Transverse colon (tissue), 4 donors: ENCODE measurements at places on chromosomes 13 and 19. TPM values are rescaled to one million over a fixed set of nuclear protein-coding genes. Genes with fewer than 3 reads are reported as not detected.

DNA sequence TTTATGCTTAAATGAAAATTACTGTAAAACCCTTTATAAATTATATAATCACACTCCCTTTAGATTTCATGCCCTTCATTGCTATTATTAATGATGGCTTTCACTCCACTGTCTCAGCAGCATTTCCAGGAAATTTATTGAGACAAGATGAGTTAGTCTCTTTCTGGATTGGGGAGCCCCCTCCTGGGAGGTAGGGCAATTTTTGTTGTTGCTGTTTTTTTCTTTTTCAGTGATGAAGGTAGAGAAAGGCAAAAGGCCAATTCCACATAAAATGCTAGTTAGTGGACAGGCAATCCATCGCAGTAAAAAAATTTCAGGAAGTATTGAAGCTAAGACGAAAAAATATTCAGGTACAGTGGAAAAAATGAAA lies 80.2 kb downstream of the TEX26 start:
- no peaks in the 10 kb centered on the region for H3K36me3 ChIP-seq
- no peak overlapping the region for H3K4me3 ChIP-seq
- no peak overlapping the region for H3K27ac ChIP-seq
- H3K27me3 ChIP-seq, result no peaks in the 10 kb centered on the region
- H3K4me1 ChIP-seq, result peaks cover 2% of the 10 kb centered on the region

The UBE2L5 gene
- total RNA-seq, result not detected

The FGF9 gene
- not detected for total RNA-seq

The PODNL1 gene
- 15.3 TPM for total RNA-seq

GRCh38 chr13:24252136-24252535 lies 57.2 kb upstream of the C1QTNF9 start:
- H3K4me1 ChIP-seq, result peaks cover 8% of the 10 kb centered on the region
- H3K4me3 ChIP-seq, result no peak overlapping the region
- peak overlapping the region; percentile 26 for H3K27ac ChIP-seq
- no peak for DNase-seq
- H3K36me3 ChIP-seq, result no peaks in the 10 kb centered on the region

The SGCG gene
- not detected for total RNA-seq

DNA sequence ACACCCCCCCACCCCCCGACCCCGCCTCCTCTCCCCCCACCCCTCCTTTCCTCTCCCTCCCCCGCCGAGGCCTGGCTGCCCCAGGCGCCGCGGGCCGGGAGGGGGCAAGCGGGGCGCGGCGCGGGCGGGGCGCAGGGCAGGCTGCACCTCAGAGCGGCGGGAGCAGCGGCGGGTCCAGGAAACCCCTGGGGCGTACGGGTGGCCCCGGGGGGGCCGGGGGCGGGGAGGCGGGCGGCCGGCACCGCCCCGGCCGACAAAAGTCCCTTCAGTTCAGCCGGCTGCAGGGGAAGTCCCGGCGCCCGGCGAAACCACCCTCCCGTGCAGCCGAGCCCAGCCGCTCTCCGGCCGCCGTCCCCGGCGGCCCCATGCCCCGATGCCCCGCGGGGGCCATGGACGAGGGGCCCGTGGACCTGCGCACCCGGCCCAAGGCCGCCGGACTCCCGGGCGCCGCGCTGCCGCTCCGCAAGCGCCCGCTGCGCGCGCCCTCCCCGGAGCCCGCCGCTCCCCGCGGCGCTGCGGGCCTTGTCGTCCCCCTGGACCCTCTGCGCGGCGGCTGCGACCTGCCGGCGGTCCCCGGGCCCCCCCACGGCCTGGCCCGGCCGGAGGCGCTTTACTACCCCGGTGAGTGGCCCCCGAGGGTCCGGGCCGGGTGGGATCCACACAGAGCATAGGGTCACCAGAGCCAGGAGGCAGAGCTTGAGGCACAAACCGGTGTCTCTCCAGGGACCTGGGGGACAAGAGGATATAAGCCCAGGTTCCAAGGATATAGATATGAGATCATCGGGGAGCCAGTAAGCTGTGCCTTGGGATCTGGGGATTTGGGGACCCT lies at the start of gene BCL3:
Gene BCL3 (plus strand): TSS at position 283 of the 829 bp plus-strand sequence. CDS start 83 bp downstream, at position 366.
- H3K27me3 ChIP-seq, result no peaks in the 10 kb centered on the region
- H3K27ac ChIP-seq, result peak within 1 kb of the TSS; percentile 96
- H3K36me3 ChIP-seq, result peaks cover 6% of the 10 kb centered on the region
- DNase-seq, result peak; percentile 90
- peak within 1 kb of the TSS; percentile 77 for H3K4me3 ChIP-seq

The FUT1 gene
- total RNA-seq, result 0.27 TPM

DNA sequence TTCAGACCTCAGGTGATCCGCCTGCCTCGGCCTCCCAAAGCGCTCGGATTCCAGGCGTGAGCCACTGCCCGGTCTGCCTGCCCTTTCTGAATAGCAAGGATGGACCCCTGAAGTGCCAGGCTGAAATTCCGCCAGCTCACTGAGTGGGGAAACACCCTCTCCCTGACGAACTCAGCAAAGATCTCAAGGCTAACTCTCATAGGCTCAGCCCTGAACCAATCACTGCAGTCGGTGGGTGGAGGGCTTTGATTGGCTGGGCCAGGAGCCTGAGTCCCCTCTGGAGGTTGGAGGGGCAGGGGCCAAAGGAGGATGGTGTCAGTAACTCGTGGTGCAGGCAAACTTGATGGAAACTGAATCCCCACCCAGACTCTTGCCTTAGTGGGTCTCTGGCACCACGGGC lies 11.2 kb upstream of the COMP start:
- H3K27me3 ChIP-seq, result peaks cover 26% of the 10 kb centered on the region
- no peak overlapping the region for H3K4me3 ChIP-seq
- H3K36me3 ChIP-seq, result no peaks in the 10 kb centered on the region
- no peaks in the 10 kb centered on the region for H3K4me1 ChIP-seq
- DNase-seq, result no peak

The CCDC122 gene
- 0.60 TPM for total RNA-seq

GRCh38 chr13:99311748-99312492 lies 4.7 kb upstream of the GPR183 start:
- H3K4me3 ChIP-seq, result no peak overlapping the region
- H3K27me3 ChIP-seq, result no peaks in the 10 kb centered on the region
- H3K4me1 ChIP-seq, result peaks cover 35% of the 10 kb centered on the region

GRCh38 chr13:33101835-33102234 lies 85.6 kb downstream of the KL start:
- no peaks in the 10 kb centered on the region for H3K27me3 ChIP-seq
- H3K4me1 ChIP-seq, result peaks cover 2% of the 10 kb centered on the region
- peaks cover 11% of the 10 kb centered on the region for H3K36me3 ChIP-seq
- DNase-seq, result no peak
- H3K27ac ChIP-seq, result no peak overlapping the region
- no peak overlapping the region for H3K4me3 ChIP-seq

DNA sequence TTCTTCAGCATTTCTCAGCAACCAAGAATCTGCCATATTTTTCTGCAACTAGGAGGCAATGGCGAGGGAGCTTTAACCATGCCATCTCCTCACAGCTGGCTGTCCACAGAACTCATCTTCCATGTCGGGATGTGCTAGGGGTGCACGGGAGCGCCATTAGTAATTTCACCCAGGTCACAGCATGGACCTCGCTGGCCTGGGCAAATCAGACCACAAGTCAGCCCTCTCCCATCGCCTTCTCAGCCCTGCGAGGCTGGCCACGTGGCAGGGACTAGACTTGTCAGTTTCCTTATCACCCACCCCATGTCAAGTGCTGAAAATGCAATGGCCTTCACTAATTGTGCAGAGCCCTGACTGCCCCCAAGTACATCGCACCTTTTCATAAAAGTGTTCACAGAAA lies 15.7 kb downstream of the COL4A1 start:
- no peak for DNase-seq
- no peaks in the 10 kb centered on the region for H3K4me1 ChIP-seq
- no peaks in the 10 kb centered on the region for H3K27me3 ChIP-seq
- H3K27ac ChIP-seq, result peak overlapping the region; percentile 70

DNA sequence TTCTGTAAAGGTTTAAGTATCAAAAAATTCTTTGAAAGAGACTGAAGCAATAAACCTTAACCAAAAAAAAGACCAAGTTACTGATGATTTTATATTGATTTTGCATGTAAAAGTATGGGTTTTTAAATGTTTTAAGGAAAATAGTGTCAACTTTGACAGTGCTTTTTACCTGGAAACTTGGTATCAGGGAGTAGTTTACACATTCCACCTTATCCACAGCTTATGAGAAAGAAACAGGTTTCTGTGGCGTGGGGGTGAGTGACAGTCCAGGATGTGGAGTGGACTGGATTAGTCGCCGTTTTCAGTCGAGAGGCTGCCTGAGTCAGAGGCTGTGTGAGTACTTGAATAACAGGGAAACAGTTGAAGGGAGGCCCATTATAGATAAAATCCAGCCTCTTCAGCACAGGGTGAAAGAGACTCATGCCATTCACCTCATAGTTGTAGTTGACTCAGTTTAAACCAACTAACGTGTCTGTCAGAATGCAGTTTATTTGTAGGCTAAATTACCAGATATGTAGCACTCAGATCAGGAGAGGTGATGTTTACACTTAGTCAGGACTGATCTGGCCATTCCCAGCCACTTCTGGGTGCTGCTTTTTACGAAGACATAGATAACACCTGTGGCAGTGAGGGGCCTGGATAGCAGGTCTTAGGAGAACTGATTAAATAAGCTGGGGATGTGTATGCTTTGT lies 595 bp upstream of the GPR183 start:
- peaks cover 27% of the 10 kb centered on the region for H3K4me1 ChIP-seq
- no peaks in the 10 kb centered on the region for H3K36me3 ChIP-seq
- peak; percentile 41 for DNase-seq
- H3K27ac ChIP-seq, result peak overlapping the region; percentile 36
- H3K27me3 ChIP-seq, result no peaks in the 10 kb centered on the region

The DLL3 gene
- total RNA-seq, result not detected

DNA sequence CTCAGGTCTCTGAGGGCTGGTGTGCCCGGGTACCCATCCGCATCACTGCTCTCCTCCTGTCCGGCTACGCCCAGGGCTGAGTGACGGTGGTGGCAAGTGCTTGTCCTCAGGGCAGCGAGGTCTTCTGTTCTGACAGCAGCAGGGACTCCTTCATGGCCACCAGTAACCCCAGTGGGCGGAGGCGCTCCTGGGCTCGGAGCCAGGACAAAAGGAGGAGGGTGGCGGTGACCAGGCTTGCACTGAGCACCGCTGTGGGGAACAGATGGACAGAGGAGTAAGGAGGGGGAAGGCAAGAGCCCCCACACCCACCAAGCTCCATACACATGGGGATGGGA lies 5.8 kb downstream of the CD320 start:
- no peaks in the 10 kb centered on the region for H3K36me3 ChIP-seq
- no peak for DNase-seq
- H3K4me1 ChIP-seq, result peaks cover 4% of the 10 kb centered on the region

The KLK14 gene
- total RNA-seq, result 0.82 TPM

- no peak within 1 kb of the TSS for H3K27ac ChIP-seq
- H3K4me1 ChIP-seq, result no peaks in the 10 kb centered on the region
- no peak within 1 kb of the TSS for H3K4me3 ChIP-seq
- H3K36me3 ChIP-seq, result no peaks in the 10 kb centered on the region
- H3K27me3 ChIP-seq, result peaks cover 99% of the 10 kb centered on the region
These were observed at the start of gene NTF4 for GRCh38 chr19:49064768-49065611. TSS of gene NTF4 (minus strand) at chr19:49064818. CDS start at chr19:49061997, 2,821 bp downstream.

The TEKTIP1 gene
- total RNA-seq, result not detected

- no peak for DNase-seq
- H3K36me3 ChIP-seq, result peaks cover 10% of the 10 kb centered on the region
- H3K4me1 ChIP-seq, result no peaks in the 10 kb centered on the region
- no peak overlapping the region for H3K4me3 ChIP-seq
These were observed 68.0 kb downstream of the KDM4B start for GRCh38 chr19:5036698-5037563.

GRCh38 chr13:51715613-51716012 lies 88.3 kb downstream of the DHRS12 start:
- no peak for DNase-seq
- no peak overlapping the region for H3K4me3 ChIP-seq
- no peaks in the 10 kb centered on the region for H3K4me1 ChIP-seq
- no peaks in the 10 kb centered on the region for H3K27me3 ChIP-seq
- no peaks in the 10 kb centered on the region for H3K36me3 ChIP-seq
- H3K27ac ChIP-seq, result no peak overlapping the region

GRCh38 chr13:39804332-39805210 lies 149.1 kb downstream of the COG6 start:
- no peaks in the 10 kb centered on the region for H3K36me3 ChIP-seq
- H3K27ac ChIP-seq, result no peak overlapping the region
- DNase-seq, result no peak
- H3K4me3 ChIP-seq, result no peak overlapping the region

- peaks cover 28% of the 10 kb centered on the region for H3K4me1 ChIP-seq
- H3K36me3 ChIP-seq, result no peaks in the 10 kb centered on the region
- H3K4me3 ChIP-seq, result peak overlapping the region; percentile 89
- no peaks in the 10 kb centered on the region for H3K27me3 ChIP-seq
These were observed 998 bp downstream of the NFKBIB start for GRCh38 chr19:38900743-38901190.

GRCh38 chr13:98206946-98207345 lies 29.9 kb upstream of the RNF113B start:
- peak overlapping the region; percentile 80 for H3K27ac ChIP-seq
- H3K27me3 ChIP-seq, result no peaks in the 10 kb centered on the region
- H3K4me3 ChIP-seq, result no peak overlapping the region
- DNase-seq, result no peak

The OR7C1 gene
- not detected for total RNA-seq

DNA sequence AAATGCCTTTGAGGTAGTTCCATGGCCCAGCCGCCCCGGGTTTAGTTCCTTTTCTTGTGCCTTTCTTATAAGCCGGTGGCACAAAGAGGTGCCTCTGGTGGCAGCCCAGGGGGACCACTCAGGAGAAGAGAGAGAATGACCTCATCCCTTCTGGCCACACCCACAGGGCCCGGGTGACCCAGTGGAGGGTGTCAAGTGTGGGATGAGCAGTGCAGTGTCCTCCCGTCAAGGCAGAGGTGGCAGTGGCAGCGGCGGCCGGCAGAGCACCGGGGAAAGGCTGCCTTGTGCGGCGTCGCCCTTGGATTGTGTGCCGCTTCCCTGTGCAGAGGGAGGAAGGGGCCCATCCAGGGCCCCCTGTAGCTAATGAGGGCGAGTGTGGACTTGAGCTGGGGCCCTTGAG lies 47.9 kb downstream of the KDM4B start:
- H3K4me3 ChIP-seq, result no peak overlapping the region
- peaks cover 17% of the 10 kb centered on the region for H3K36me3 ChIP-seq
- no peak overlapping the region for H3K27ac ChIP-seq
- no peak for DNase-seq
- no peaks in the 10 kb centered on the region for H3K27me3 ChIP-seq
- peaks cover 2% of the 10 kb centered on the region for H3K4me1 ChIP-seq

The KLK12 gene
- total RNA-seq, result not detected

DNA sequence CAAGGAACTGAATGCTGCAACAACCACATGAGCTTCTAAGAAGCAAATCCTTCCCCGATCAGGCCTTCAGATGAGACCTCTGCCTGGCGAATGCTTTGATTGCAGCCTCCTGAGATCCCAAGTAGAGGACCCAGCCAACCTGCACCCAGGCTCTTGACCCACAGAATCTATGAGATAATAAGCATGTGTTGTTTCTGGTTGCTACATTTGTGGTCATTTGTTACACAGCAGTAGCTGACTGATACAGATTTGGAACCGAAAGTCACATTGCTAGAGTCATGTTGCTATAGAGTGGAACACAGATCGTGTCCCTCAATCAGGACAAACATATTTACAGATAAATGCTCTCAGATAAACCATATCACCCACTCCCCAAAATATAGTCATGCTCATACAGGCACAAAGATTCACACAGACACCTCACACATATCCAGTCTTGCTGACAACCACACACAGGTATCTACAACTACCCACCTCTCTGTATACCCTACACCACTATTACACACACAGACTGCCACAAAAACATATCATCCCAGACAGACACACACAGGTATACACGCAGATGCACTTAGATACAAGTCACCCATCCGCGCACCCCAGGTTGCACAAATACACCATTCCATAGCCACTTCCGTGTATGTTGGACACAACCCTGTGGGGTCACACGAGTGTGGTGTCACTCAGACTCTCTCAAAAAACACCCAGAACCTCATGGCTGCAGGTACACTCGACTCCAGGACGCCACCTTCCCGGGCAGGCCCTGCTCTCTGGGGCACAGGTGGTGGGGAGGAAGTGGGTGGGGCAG lies 5.5 kb downstream of the DIRAS1 start:
- H3K36me3 ChIP-seq, result no peaks in the 10 kb centered on the region
- H3K27me3 ChIP-seq, result peaks cover 32% of the 10 kb centered on the region
- H3K27ac ChIP-seq, result no peak overlapping the region
